Esophagus muscularis mucosa (tissue), 4 donors: ENCODE measurements at places on chromosomes 7 and 10. TPM values are rescaled to one million over a fixed set of nuclear protein-coding genes. Genes with fewer than 3 reads are reported as not detected.

GRCh38 chr7:151794508-151795167, 82.3 kb downstream of the PRKAG2 start:
- no peak overlapping the region for H3K27ac ChIP-seq
- no peak overlapping the region for H3K4me3 ChIP-seq
- peaks cover 38% of the 10 kb centered on the region for H3K4me1 ChIP-seq

DNA sequence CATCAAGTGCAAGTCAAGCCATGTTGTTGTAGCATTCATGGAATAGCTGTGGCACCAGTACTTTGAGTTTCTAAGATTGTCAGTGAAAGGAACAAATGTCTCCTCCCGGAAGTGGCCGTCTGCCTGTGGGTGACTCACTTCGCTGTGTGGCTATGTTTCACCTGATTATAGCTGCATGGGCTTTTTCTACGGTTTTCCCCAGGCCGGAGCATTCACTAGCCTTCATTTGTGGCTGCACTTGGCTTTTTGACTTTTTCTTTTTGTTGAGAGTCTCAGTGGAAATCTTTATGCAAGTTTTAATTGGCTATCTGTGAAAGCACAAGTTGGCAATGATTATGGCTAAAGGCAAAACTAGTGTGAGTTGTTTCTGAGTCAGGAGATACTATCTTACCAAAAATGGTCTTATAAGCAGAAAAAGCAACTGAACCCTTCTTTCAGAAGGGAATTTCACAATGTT, 35.0 kb downstream of the SRI start:
- no peak for DNase-seq
- H3K27ac ChIP-seq = no peak overlapping the region
- H3K36me3 ChIP-seq = no peaks in the 10 kb centered on the region
- H3K4me3 ChIP-seq = no peak overlapping the region

DNA sequence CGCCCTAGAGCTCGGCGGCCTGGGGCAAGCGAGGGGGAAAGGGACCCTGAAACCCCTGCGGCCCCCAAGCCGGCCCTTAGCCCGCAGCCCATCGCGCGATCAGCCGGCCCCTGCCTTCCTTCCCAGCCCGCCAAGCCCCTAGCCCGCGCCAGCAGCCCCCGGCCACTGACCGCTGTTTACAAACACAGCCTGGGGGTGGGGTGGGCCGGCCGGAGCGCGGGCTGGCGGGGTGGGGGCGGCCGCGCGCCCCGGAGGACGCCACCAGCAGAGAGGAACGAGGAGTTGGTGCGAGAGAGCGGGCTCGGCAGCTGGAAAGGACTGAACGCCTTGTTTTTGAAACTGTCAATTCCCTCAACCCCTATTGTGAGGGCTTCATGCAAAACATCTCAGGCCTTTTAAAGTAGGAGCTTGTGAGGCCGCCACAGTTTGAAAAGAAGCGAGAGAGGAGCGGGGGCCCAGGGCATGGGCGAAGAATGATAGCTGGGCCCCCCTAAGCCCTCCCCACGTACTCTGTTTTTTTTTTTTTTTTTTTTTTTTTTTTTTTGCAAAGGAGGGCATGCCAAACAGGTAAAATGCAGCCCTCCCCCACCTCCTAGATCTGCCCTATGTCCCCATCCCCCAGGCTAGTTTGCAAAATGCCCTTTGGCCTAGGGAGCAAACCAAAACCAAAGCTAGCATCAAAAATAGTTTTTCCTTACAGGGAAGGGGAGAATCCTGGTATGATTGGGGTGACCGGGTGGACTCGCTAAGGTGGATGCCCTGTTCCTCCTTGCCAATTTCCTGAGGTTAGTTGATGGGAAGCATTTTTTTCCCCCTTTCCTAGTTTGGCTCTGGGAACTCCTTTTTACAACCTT, 15.0 kb downstream of the SKIDA1 start:
- H3K27me3 ChIP-seq = no peaks in the 10 kb centered on the region
- peaks cover 34% of the 10 kb centered on the region for H3K4me1 ChIP-seq

HOXA1 gene
- 0.71 TPM for total RNA-seq

ADRB1 gene
- 14.1 TPM for total RNA-seq

HYAL4 gene
- not detected for total RNA-seq

COL13A1 gene
- 2.0 TPM for total RNA-seq
